ENCODE measurements at places on chromosomes 3 and 15.

DNA sequence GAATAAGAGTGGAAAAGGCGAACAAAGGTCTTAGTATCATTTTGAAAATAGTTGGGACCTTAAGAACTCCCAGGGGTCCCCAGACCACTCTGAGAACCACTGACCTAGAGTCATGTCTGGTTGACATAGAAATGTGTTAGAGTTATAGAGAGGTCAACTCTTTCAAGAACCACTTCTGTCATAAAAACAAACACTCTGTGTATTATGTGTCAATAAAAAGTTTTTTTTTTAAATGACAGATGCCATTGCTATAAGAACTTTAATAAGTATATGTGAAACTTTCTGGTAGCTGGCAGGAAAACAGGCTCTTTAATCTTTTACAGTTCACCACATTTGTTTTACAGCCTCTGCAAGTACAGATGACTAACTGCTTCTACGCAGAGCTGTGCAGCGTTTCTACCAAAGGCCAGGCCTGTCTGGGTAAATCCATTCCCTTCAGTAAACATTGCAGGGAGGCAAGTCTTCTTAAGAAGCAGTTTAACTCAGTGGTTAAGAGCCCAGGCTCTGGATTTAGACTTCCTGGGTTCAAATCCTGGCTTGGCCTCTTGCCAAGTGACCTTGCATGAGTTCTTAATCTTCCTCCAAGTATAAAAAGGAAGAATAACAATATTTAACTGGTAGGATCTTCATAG, 56.6 kb downstream of the RFTN1 start:
- DNase-seq, result no peak

DNA sequence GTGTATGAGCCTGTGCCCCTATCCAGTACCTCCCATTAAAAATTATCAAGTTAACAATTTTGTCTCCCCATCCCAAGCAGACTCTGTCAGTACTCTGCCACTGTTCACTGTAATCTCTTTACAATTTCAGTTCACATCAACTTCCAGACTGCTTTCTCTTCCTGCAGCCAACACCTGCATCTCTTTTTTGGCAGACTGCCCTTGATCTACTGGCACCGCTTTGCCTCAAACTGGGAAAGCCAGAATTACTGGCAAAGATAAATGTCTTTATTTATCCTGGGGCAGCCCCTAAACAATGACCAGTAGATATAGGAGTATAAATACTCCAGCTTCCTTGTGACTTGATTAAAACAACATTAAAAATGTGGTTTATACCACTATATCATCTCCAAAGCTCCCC, 494.1 kb downstream of the ZNF385D start:
- no peak for DNase-seq

DNA sequence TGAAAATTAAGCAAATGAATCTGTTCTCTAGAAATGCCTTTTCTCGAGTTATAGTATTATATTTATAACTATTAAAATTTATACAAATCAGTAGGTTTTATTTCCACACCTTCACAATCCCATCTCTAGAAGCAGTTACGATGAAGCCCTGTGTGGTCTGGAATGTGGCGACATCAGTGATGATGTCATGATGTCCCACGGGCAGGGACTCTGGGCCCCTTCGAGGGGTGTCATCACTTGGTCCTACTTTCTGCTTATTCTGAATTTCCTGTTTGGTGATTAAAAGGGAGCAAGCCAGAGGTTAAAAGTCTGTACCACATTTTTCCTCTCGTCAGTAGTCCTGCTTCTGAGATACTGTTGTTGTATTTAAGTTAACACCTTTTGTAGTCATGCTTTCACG, 67.4 kb downstream of the PIK3R4 start:
- no peak for DNase-seq

GRCh38 chr3:99324636-99325203, 313.7 kb upstream of the COL8A1 start:
- DNase-seq, result no peak
